Suppressor macrophage treated with lipopolysaccharide for 1 hour (primary cell): ENCODE measurements at places on chromosomes 7 and 10.

GRCh38 chr7:95883217-95883616 lies 110.9 kb downstream of the DYNC1I1 start:
- DNase-seq = no peak

DNA sequence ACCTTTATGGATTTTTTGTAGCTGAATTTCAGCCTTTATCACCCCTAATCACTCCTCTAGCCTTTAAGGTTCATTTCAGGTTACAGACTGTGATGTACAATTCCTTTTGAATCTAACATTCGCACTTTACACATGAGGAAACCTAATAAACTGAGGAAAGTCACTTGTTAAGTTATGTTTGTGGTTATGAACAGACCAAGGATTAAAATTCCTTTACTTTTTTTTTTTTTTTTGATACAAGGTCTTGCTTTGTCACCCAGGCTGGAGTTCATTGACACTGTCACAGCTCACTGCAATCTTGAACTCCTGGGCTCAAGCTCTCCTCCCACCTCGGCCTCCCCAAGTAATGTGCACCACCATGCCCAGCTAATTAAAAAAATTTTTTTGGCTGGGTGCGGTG lies 3.6 kb downstream of the MCU start:
- no peak for DNase-seq

GRCh38 chr10:46033602-46034011 lies 3.2 kb upstream of the NCOA4 start:
- DNase-seq = peak; percentile 51

DNA sequence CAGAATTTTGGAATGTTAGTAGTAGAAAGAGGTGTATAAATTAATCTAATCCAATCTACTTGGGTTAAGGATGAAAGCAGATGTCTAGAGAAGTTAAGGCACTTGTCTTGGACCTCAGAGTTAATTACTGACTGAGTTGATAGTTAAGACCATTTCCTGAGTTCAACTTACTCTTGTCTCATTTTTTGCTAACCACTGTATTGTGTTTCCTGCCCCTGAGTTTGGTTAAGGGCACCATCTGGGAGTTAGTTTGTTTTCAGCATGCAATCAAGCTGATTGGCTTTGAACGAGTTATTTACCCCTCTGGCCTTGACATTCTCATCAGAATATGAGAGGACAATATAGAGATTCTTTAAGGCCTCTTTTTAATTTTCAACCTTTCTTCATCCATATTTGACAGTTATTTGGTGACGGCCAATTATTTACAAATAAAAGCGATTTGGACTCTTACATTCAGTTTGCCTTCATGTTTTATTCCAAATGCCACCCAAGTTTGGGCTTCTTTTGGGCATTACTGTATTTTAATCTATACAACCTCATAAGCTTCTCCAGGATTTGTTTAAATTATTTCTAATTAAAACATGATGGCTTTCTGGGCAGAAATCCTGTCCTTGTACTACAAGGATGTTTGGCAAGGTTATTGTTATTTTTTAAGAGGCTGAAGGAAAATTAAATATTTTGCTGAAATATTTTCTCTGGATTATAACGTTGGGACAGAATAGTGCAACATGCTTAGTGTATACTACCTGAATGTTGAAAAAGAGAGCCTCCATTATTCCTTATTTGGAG lies 225.0 kb downstream of the CACNB2 start:
- DNase-seq = no peak

DNA sequence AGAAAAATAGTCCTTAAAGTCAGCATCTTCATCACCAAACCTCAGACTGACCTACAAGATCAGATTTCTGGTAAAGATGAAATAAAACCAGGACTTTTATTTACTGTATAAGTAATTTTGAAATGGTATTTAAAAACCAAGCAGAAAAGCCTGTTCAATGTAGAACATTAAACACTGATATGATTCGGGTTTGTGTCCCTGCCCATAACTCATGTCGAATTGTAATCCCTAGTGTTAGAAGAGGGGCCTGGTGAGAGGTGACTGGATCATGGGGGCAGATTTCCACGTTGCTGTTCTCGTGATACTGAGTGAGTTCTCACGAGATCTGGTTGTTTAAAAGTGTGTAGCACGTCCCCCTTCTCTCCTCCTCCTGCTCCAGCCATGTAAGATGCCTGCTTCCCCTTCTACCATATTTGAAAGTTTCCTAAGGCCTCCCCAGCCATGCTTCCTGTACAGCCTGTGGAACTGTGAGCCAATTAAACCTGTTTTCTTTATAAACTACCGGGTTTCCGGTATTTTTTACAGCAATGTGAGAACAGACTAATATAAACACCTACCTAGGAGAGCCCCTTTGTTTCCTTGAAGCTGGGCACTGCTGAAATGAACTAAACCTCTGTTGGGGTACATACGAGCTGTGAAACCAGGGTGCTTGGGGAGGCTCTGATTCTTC lies 120.1 kb downstream of the KMT2E start:
- DNase-seq = no peak
